C1 segment of cervical spinal cord (tissue), 14 donors: ENCODE measurements at places on chromosomes 1 and 21.
A peak's percentile ranks its signal among the peaks of the same experiment; 100 is the strongest.

DNA sequence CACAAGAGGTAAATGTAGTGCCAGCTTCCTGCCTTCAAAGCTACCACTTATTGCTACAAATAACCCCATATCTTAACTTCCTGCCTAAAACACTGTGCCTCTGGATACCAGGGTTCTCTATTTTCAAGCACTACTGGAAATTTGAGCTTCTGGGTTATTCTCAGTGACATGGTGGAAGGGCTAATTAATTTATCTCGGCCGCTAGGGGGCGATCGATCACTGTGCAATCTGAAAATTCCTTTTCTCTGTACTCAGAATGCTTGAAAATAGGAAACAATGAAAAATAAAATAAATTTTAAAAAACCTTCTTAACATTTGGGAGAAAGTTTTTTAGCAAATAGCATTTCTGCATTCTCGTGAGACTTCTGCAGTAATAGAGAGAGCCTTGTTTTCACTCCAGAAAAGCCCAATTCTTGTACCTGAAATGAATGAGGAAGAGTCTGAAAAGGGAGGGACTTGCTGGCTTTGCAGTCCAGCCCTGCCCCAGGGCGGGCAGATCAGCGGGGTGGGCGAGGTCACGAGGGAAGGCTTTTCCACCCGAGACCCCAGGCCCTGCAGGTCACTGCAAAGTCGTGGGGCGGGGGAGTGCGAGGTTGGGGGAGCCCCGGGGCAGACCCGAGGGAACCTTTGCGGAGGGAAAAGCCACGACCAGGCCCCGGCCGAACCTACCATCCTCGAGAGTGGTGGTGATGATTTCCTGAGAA, 276.7 kb downstream of the PCP4 start:
- peak; percentile 29 for DNase-seq

DNA sequence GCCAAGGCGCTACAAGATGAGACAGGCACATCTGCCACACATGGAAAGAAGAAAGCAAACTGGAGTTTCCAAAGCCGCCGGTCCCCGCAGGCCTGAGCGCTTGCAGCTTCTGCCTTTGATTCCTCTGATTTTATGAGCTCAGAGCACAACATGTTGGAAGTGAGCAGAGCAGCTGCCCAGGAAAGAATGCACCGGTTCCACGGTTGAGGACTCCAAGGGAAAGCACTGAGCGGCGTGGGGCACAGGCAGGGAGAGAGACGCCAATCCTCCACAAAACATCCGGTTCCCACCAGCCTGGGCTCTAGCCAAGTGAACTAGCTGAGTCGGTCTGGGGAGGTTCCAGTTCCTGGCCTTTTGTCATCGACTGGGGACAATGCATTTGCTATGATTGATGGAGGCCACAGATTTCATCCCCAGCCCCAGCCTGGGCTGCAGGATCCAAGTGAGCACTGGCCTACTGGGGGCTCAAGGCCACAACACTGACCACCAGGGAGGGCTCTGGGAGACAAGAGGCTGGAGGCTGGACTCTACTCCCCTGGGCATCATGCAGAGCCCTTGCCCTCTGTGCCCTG, 253.1 kb upstream of the IRF2BP2 start:
- DNase-seq, result peak; percentile 78

DNA sequence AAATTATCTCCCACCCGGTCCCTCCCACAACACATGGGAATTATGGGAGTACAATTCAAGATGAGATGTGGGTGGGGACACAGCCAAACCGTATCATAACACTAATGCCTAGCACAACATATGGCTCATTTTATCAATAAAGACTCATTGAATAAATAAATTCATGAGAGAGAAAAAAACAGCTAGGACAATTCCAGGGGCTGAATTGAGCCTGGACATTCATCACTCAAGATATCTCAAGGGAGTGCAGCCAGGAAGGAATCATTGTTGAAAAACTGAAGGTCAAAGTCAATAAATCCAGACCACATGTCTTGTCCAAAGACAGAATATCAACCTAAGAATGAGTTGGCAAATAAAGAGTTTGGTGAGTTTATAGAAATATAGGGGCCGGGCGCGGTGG, 644.1 kb downstream of the PLPP3 start:
- no peak for DNase-seq

DNA sequence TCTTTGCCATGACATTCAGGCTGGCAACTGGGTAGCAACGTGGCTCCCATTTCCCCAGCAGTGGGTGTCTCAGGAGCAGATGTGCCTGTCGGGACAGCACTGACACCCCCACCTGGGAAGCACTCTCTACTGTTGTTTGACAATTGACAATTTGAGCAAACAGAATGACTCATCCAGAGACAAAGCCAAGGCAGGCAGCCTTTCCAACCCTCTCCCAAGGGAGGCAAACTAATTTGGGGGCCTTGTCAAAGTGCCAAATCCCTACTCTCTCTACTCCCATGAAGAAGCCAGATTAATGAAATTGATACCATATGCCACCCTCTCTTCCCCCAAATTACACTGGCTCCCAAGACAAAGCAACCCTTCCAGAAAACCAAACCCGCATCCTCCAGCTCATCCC, 65.6 kb downstream of the GRIK3 start:
- no peak for DNase-seq

GRCh38 chr1:230792691-230793462, 45.7 kb downstream of the CAPN9 start:
- DNase-seq, result no peak

- no peak for DNase-seq
Observed at GRCh38 chr21:31420354-31420753, 76.3 kb upstream of the TIAM1 start.

DNA sequence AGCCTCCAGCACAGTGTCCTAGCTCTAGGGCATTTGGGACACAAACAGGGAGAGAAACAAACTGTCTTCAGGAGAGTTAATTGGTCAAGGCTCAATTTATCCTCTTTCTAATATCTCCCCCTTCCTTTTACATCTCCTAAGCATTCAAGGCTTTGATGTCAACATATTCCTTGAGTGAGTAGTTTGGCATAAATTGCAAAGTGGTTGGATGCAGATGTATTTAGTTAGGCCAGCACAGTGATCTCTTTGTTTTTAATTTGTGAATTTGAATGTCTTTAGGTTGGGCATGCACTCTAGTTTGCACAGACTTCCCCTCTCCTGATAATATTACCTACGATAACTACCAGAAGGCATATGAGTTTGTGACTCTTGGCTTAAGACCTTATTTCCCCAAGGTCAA, 12.5 kb upstream of the OLFML2B start:
- DNase-seq, result no peak

DNA sequence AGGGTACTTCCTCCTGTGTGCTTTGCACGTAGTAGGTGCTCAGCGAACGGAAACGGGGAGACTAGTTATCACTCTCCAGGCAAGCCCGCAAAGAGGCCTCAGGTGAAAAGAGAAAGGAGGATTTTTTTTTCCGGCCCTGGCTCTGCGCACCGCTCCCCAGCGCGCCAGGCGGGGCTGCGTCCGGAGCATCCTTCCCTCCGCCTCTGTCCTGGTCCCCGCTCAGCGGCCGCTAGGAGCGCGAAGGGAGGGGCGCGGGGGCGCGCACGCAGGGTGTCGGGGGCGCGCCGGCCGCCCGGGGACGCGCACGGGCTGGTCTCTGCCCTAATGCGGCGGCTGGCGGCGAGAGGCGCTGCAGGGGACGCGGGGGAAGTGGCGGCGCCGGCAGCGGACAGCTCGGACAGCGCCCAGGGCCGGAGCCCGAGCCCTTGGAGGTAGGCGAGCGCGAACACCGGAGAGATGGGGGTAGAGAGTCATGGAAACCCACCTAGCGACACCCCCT, 42.3 kb upstream of the NFASC start:
- DNase-seq, result peak; percentile 70

GRCh38 chr1:31181515-31182343, 58.0 kb downstream of the NKAIN1 start:
- DNase-seq, result no peak

GRCh38 chr1:52856026-52856425, 13.5 kb downstream of the ZYG11A start:
- DNase-seq, result no peak

DNA sequence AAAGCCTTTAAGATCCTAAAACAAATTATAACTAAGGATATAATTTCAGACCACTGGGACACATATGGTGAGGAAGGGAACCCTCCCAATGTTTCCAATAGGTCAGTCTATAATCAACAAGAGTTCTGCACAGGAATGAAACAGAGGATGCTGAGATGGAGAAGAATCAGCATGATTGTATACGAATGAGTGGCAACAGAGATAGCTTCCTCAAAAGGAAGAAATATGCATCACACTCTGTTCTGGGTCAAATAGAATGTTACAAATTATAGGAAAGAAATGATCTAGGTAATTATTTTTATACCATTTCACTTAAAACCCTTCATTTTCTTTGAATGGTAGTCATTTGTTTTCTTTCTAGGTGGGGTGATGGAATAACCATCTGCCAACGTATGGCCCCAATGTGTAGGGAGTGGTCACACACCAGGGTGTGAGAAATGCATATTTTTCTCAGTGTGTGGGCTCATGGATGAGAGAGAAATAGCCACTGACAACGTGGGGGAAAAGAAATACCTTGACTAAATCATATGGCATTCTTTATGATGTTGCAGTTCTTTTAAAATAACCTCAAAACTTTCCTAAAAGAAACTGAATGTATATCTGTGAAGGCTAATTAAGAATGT, 104.6 kb upstream of the IVNS1ABP start:
- no peak for DNase-seq

DNA sequence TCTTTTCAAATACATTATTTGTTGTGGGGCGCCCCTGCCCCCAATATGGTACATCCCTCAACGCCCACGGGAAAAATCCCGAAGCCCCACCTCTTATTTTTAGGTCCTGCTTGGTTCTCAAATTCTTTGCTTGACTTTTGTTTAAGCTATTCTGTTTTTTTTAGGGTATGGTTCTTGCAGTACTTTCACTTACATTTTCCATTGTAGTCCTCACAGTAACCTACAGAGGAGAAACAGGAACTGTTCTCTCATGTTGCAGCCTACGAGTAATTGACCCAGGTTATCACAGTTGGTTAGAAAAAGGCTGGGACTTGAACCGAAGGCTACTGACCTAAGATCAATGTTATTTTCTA, 697 bp upstream of the C21orf91 start:
- DNase-seq, result no peak

DNA sequence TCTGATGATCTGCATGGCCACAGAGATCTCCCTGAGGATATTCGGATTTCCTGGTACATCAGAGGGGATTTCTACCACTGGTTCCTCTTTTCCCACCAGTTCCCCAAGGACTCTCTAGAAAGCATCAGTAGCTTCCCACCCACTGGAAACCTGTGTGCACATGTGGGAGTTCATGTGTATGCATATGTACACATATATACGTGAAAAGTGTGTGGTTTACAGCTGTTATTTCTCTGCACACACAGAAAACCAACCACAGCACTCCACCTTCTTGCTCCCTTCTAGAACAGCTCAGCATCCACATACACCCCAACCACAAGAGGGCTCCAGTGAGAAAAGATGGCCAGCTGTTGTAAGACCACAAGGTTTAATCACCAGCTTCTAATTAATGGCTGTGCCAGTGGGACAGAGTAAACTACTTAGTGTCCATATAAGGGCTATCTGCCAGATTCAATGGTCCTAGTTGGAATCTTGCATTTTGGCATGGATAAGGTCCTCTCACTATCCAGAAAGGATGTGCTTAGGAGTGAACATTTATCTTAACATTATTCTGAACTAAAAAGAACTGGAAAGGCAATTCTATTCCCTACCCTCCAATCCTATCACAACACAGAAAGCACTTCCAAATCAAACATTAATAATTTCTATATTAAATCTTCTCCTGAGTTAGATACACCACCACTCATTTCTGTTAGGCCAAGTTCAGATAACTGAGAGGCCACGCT, 24.1 kb downstream of the GPR3 start:
- peak; percentile 35 for DNase-seq

DNA sequence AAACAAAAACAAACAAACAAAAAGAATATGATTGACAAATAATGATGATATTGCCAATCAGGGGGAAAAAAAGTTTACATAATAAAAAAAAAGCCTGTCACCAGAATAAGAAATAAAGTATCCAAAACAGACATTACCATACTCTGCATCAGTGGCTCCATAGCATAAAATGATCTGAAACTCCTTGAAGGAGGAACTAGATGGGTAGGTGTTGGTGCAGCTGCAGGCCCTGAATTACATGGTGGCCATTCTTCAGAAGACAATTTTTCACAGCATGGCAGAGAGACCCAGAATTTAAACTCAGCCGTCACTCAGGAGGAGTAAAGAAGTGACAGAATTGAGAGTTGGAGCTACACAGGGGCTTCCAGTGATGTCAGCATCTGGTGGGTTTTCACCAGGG, 60.2 kb downstream of the GLUL start:
- no peak for DNase-seq

DNA sequence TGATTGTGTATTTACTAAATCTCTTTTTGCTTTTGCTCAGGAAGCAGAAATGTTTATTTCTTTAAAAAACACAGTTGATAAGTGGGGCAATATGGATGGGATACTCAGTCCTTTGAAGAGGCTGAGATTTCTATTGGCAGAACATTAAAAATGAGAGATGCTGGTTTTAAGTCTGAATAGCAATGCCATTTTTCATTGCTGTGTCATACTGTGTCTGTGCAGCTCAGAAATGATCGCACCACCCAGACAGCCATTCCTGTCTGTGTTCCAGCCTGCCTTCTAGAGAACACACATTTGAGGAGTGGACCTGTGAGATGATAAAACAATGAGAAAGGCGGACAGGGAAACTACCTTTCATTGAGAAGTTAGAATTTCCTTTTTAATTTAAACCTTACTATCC, 231.2 kb upstream of the USP24 start:
- no peak for DNase-seq

DNA sequence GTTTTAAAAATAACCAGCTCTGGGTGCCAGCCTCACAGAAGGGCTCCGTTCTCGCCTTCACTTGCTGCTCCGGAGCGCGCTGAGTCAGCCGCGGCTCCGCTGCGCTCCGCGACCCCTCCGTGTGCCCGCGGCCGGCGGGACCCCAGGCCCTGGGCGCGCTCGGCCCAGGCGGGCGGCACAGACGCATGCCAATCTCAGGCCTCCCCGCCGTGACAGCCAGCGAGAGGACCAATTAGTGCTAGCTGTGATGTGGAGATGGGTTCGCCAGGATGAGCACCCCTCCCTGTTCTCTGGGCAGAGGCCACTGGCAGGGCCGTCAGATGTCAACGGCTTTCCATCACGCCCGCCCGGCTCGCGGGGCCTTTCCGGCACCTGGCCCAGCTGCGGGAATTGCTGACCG, 293.8 kb downstream of the SPATA17 start:
- DNase-seq, result no peak

- no peak for DNase-seq
Observed at GRCh38 chr1:34052565-34052964, 112.5 kb downstream of the CSMD2 start.

- no peak for DNase-seq
Observed at GRCh38 chr1:50502147-50502546, 78.9 kb upstream of the DMRTA2 start.

- DNase-seq, result no peak
Observed at GRCh38 chr1:20126041-20126805, 6.9 kb upstream of the PLA2G2D start.

DNA sequence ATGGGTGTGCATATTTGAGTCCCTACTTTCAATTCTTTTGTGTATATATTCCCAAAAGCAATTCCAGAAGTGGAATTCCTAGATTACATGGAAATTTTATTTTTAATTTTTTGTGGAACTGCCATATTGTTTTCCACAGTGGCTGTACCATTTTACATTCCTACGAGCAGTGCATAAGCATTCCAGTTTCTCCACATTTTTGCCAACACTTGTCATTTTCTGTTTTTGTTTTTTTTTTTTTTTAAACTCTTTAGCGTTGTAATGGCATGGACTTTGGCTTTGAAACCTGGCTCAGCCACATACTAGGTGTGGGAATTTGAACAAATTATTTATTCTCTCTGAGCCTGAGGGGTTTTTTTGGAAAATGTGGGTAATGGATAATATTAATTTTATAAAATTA, 214.5 kb upstream of the UBE2U start:
- no peak for DNase-seq
